ENCODE measurements at places on chromosomes 5 and 9. TPM values are rescaled to one million over a fixed set of nuclear protein-coding genes. Genes with fewer than 3 reads are reported as not detected.

GRCh38 chr9:107705521-107705920 lies 216.0 kb upstream of the KLF4 start:
- no peak overlapping the region for H3K4me3 ChIP-seq
- peaks cover 7% of the 10 kb centered on the region for H3K4me1 ChIP-seq
- no peaks in the 10 kb centered on the region for H3K36me3 ChIP-seq
- H3K27ac ChIP-seq, result no peak overlapping the region
- no peak for DNase-seq

DNA sequence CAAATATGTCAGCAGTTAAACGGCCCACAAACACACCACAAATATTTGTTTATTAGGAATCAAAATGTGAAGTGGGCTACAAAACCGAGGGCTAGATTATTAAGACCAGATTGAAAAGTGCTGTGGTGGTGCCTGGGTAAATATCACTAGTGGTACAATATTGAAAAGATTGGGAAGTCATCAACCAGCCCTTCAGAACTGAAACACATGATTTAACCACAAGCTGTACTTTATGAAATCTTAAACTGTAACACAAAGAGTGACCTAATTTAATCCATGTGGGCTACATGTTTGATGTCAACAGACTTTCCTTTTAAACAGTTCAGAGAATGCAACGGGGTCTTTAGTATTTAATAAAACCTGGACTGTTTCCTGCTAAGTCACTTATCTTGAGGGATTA lies 182.3 kb downstream of the SPATA31D1 start:
- no peaks in the 10 kb centered on the region for H3K27me3 ChIP-seq
- H3K36me3 ChIP-seq, result no peaks in the 10 kb centered on the region
- no peak for DNase-seq

DNA sequence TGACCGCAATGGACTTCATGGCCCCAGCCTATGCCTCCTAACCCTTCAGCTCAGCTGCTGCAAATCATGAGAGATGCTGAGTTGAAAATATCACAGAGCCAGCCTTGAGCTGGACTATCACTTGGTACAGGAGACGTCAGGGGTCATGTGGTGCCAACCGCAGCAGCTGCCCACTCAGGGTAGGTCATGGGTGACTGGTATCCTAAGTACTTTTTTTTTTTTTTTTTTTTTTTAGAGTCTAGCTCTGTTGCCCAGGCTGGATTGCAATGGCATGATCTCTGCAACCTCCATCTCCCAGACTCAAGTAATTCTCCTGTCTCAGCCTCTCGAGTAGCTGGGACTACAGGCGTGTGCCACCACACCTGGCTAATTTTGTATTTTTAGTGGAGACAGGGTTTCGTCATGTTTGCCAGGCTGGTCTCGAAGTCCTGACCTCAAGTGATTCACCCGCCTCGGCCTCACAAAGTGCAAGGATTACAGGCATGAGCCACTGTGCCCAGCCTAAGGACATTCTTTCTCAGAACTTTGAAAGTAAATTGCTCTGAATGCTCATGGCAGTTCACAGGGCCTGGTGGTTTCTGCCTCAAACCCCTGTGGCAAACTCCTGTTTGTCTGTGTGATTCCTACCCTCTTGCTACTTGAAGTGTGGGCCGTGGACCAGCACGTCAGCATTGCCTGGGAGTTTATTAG lies 21.3 kb downstream of the WWC1 start:
- H3K36me3 ChIP-seq, result no peaks in the 10 kb centered on the region
- peaks cover 27% of the 10 kb centered on the region for H3K4me1 ChIP-seq
- H3K4me3 ChIP-seq, result no peak overlapping the region

GRCh38 chr5:160253441-160253840 lies 24.1 kb downstream of the FABP6 start:
- H3K27ac ChIP-seq, result no peak overlapping the region
- H3K4me1 ChIP-seq, result no peaks in the 10 kb centered on the region
- DNase-seq, result no peak

DNA sequence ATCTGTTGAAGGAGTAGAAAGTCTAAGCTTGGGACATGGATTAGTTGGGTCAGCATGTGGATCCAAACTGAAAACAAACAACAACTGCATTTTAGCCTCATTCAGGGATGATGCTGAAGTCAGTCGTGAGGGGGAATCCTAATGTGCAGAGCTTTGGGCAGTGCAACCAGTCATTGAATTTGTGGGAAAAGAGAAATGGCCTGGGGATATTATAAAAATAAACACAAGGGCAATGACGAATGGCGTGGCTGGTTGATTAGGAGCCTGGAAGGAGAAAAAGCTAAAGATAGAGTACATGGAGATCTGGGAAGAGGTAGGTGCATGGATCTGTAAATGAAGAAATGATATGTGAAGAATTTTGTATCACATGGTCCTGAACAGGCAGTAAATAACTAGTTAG lies 477.6 kb downstream of the TLE1 start:
- no peaks in the 10 kb centered on the region for H3K36me3 ChIP-seq
- H3K27ac ChIP-seq, result no peak overlapping the region
- DNase-seq, result no peak
- no peaks in the 10 kb centered on the region for H3K4me1 ChIP-seq

- no peak overlapping the region for H3K27ac ChIP-seq
- H3K36me3 ChIP-seq, result no peaks in the 10 kb centered on the region
- no peaks in the 10 kb centered on the region for H3K4me1 ChIP-seq
Observed at GRCh38 chr9:16272776-16273175, 597.7 kb downstream of the BNC2 start.

GRCh38 chr5:135955525-135955924 lies 742 bp upstream of the LECT2 start:
- DNase-seq, result no peak
- no peaks in the 10 kb centered on the region for H3K36me3 ChIP-seq
- H3K4me1 ChIP-seq, result no peaks in the 10 kb centered on the region
- H3K27me3 ChIP-seq, result no peaks in the 10 kb centered on the region
- no peak overlapping the region for H3K27ac ChIP-seq

GRCh38 chr9:124940521-124940893 lies 376 bp downstream of the GOLGA1 start:
- DNase-seq, result no peak
- 0 out of 2 replicates have a peak, but pooled peaks cover 6% of the 10 kb centered on the region for H3K4me1 ChIP-seq
- peak overlapping the region; percentile 93 for H3K27ac ChIP-seq

DNA sequence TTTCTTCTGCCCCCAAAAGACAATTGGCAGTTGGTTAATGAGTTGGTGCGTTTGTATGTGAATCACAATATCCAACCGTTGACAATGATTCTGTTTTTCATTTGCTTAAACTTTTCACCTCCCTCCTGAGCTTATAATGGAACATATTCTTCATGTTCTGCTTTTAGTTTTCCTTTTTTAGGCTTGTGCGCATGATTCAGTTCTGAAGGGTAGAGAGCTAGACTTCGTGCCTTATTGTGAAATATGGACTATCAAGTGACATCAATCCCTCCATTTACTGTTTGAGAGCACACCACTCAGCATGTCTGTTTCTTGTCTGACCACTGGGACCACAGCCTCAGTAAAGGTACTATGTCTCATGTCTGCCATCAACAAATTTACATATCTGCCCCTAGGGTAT lies 30.5 kb upstream of the LPAR1 start:
- no peak for DNase-seq
- H3K36me3 ChIP-seq, result no peaks in the 10 kb centered on the region
- H3K4me3 ChIP-seq, result no peak overlapping the region

- no peaks in the 10 kb centered on the region for H3K27me3 ChIP-seq
- no peaks in the 10 kb centered on the region for H3K4me1 ChIP-seq
Observed at GRCh38 chr5:35884191-35884769, 27.6 kb downstream of the IL7R start.

GRCh38 chr9:124693403-124693802 lies 77.7 kb downstream of the NR6A1 start:
- peaks cover 17% of the 10 kb centered on the region for H3K4me1 ChIP-seq
- no peaks in the 10 kb centered on the region for H3K27me3 ChIP-seq
- no peak for DNase-seq
- H3K4me3 ChIP-seq, result no peak overlapping the region
- H3K27ac ChIP-seq, result peak overlapping the region; percentile 53
- peaks cover 31% of the 10 kb centered on the region for H3K36me3 ChIP-seq

DNA sequence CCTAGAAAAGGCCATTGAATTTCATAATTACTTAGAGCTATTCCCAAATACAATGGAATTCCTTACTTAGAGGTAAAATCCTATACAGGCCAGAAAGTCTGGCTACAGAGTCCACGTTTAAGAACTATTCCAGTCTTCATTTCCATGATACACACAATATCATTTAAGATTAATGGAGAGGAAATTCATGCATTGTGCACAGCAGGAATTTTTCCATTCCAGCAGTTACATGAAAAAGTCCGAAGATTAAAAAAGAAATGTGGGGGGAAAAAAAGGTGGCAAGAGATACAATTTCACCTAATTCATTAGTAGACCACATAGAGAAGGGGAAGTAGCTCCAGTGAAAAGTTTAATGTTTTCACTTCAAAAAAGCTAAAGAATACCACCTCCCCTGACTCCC lies 63.1 kb downstream of the CHD1 start:
- no peaks in the 10 kb centered on the region for H3K4me1 ChIP-seq
- H3K27ac ChIP-seq, result no peak overlapping the region
- H3K27me3 ChIP-seq, result no peaks in the 10 kb centered on the region
- no peak for DNase-seq

- peaks cover 4% of the 10 kb centered on the region for H3K36me3 ChIP-seq
- no peaks in the 10 kb centered on the region for H3K27me3 ChIP-seq
- peaks cover 13% of the 10 kb centered on the region for H3K4me1 ChIP-seq
- peak within 1 kb of the TSS; percentile 58 for H3K4me3 ChIP-seq
- peak; percentile 32 for DNase-seq
- peak within 1 kb of the TSS; percentile 100 for H3K27ac ChIP-seq
Observed at GRCh38 chr9:5510360-5510931, at the start of gene PDCD1LG2. TSS of gene PDCD1LG2 (plus strand) at chr9:5510531. CDS start at chr9:5522547, 12,016 bp downstream.

The SPINK13 gene
- polyA plus RNA-seq, result not detected

The FCN2 gene
- not detected for polyA plus RNA-seq

DNA sequence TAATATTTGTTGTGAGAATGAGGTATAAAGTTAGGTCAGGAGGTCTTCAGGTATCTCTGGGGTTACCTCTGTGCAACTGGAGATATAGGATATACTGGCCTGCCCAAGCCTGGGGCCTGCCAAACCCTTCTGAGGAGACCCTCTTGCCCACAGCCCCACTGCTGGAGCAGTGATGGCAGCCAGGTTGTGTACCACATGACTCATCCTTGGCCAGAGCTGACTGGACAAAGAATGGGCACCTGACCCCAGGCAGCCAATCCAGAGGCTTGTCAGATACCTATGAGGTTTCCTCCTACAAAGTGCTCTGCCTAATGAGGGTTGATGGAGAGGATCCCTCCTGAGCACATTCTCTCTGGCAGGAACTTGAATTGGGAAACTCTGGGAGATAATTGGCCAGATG lies 56.1 kb upstream of the TBC1D2 start:
- H3K4me3 ChIP-seq, result no peak overlapping the region
- H3K27me3 ChIP-seq, result no peaks in the 10 kb centered on the region
- no peak overlapping the region for H3K27ac ChIP-seq
- no peaks in the 10 kb centered on the region for H3K36me3 ChIP-seq

The IFNA5 gene
- polyA plus RNA-seq, result not detected

The PCDHGA7 gene
- 7.8 TPM for polyA plus RNA-seq

The C1QTNF2 gene
- 0.67 TPM for polyA plus RNA-seq
